ENCODE measurements at places on chromosomes 1 and 21. TPM values are rescaled to one million over a fixed set of nuclear protein-coding genes. Genes with fewer than 3 reads are reported as not detected.

- H3K4me3 ChIP-seq = peak overlapping the region; percentile 82
- H3K36me3 ChIP-seq = peaks cover 6% of the 10 kb centered on the region
- no peaks in the 10 kb centered on the region for H3K27me3 ChIP-seq
Observed at GRCh38 chr1:228488125-228488817, 1.1 kb downstream of the RNF187 start.

DNA sequence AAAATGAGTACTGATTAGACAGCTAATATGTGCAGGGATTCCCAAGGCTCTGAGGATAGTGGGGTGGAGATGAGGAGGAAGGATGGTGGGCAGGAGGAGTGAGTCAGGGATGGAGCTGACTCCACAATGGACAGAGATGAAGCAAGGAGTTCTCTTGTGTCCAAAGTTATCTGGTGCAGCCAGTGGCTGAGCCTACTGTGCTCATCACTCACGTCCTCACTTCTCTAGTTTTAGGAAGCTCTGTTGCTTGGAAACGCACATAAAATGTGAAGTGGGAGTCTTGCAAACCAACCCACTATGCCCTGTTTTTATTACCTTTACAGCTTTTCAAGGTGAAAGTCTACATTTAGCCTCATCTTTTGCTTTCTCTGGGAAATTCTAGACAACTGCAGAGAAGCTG is 36.5 kb upstream of the SAMD13 start:
- no peaks in the 10 kb centered on the region for H3K27me3 ChIP-seq
- peaks cover 22% of the 10 kb centered on the region for H3K4me1 ChIP-seq
- DNase-seq = no peak

- no peaks in the 10 kb centered on the region for H3K27me3 ChIP-seq
- H3K4me1 ChIP-seq = peaks cover 5% of the 10 kb centered on the region
- H3K36me3 ChIP-seq = peaks cover 2% of the 10 kb centered on the region
- no peak overlapping the region for H3K27ac ChIP-seq
- no peak for DNase-seq
- no peak overlapping the region for H3K4me3 ChIP-seq
Observed at GRCh38 chr1:245648749-245649522, 494.2 kb downstream of the KIF26B start.

- DNase-seq = peak; percentile 57
- H3K4me1 ChIP-seq = peaks cover 17% of the 10 kb centered on the region
- H3K4me3 ChIP-seq = peak overlapping the region; percentile 55
Observed at GRCh38 chr1:235329139-235329902, 951 bp downstream of the GGPS1 start.

GRCh38 chr1:8643542-8644536 is 173.6 kb downstream of the RERE start:
- no peaks in the 10 kb centered on the region for H3K27me3 ChIP-seq
- peaks cover 28% of the 10 kb centered on the region for H3K4me1 ChIP-seq
- DNase-seq = peak; percentile 9
- H3K4me3 ChIP-seq = no peak overlapping the region
- H3K27ac ChIP-seq = no peak overlapping the region

- no peak overlapping the region for H3K27ac ChIP-seq
- H3K4me1 ChIP-seq = no peaks in the 10 kb centered on the region
- DNase-seq = no peak
- H3K4me3 ChIP-seq = no peak overlapping the region
- H3K36me3 ChIP-seq = no peaks in the 10 kb centered on the region
Observed at GRCh38 chr1:53274026-53274425, 35.7 kb upstream of the MAGOH start.

Gene ZNF683
- total RNA-seq = not detected

Measured in Caco-2 (cell line).